ENCODE measurements at places on chromosomes 3 and 15.

- no peak for DNase-seq
Measured at GRCh38 chr15:38378161-38378560, 75.8 kb upstream of the FAM98B start.

GRCh38 chr3:124410471-124410870, 319.8 kb upstream of the UMPS start:
- DNase-seq, result no peak

DNA sequence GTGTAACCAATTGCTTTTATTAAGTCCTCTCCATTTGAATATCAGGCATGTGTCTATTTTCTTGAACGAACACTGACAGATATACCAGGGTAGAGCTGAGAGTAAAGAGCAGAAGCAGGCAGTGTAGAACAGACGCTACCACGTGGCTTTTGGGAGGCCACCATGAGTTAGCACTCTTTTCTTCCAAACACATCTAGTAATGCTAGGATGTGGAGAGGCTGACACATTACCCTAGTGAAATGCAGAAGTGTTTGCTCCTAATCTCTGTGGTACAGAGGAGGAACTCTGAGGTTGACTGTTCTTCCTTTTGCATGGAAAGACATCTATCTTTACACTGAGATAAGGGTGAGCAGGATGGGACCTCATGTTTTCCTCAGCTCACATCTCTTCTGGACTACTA, 216.3 kb downstream of the SATB1 start:
- DNase-seq, result no peak

DNA sequence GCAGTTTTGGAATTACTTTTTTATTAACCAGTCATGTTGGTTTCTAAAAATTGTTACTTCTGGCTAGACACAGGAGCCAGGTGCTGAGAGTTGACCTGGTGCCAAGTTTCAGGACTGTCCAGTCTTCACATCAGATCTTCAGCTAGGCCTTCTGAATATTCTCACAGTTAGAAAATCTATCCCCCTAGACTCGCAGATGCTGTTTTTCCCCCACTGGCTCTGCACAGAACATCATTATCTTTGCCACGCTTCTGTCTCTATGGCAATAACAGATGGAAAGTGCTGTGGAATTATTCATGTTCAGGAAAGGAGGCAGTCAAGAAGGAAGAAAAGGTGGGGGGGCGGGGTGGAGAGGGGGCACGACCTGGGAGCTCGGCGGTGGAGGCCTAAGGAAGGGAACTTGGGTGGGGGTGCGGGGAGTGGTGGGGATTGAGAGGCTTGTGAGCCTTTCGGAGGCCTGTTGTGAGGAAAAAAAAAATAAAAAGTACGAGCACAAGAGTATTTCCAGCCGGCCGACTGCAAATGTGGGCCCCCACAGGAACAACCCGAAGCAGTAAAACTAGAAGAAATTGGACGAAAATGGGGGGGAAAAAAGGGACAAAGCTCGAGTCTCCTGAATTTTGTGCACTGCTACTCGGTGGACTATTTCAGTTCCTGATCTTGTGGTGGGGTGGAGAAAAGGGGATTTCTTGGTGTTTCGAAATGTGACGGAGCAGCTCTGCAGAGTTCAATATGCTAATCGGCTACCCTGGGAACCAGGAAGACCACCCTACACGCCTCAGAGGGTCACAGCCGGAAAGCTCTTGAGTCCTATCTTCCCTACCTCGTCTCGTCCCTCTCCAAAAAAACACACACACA, 1.5 kb upstream of the SKIL start:
- DNase-seq, result no peak

GRCh38 chr15:84831613-84832012, 14.5 kb downstream of the ALPK3 start:
- DNase-seq, result no peak

DNA sequence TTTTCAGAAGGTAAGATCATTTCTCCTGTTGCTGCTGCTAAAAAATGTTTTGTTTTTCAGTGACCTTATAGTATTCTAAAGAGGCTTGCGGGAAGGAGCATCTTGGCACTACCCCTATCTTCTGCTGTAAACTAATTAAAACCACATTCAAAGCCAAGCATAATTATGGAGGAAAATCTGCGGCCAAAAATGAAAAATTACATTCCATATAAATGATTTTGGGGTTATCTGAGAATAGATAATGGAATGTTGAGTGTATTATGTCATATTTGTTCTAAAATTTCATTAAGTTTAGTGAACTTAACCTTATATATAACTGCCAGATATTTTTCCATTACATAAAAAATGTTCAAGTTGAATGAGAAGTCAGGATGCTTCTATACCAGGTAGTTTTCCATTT, 170.4 kb upstream of the TMC3 start:
- no peak for DNase-seq

DNA sequence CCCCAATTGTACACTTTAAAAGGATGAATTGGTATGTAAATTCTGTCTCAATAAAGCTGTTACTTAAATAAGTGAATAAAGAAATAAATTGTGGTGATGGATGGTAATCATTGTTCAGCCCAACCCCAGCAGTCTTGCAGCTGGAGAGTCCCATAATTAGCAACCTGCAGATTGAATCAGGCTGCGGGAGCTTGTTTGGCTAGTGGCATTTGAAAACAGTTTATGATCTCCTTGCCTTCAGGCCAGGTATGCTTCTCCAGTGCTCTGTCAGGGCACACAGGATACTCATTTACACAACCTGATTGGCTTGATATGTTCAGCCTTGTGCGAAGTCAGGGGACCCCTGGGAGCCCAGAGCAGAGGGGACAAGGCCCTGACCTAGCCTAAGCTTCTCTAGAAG, 16.5 kb upstream of the TSEN2 start:
- DNase-seq, result no peak

GRCh38 chr15:66997212-66997611, 68.2 kb upstream of the SMAD3 start:
- DNase-seq, result no peak

DNA sequence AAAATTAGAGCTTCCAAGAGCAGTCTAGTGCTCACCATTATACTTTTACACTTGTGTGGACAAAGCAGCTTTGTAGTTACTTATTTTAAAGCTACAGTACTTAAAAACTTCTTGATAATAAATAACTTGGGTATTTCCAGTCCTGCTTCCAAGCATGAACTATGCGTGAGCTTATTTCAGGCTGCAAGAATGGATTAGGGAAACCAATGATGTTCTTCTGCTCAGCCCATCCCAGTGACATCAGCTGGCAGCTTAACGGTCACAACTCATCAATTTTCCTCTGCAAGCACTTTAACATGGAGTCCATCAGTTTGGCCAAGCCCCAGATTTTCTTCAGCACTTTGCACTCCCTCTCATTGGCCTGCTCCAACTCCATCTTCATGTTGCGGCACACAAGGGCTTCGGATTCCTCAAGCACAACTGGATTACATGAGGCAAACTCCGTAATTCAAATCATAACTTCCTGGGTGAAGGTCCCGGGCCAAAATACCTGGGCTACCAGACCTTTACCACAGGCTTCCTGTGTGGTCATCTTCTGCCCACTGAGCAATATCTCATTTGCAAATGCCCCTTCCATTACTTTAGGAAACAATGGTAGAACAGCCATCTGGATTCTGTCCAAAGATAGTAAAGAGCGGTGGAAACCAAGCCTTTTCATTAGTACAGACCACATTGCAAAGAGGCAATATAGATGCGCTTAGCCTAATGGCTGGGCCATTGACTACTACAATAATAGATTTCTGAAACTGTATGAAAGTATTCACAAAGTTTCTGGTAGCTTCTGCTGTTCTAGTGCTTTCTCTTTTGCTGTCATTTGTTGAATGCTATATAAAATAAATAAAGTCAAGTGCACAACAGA, 87.5 kb upstream of the DAZL start:
- no peak for DNase-seq

GRCh38 chr15:79994615-79995014, 23.6 kb upstream of the BCL2A1 start:
- no peak for DNase-seq

GRCh38 chr15:93185796-93186195, 96.8 kb upstream of the RGMA start:
- no peak for DNase-seq

GRCh38 chr3:10219737-10220136, 28.5 kb upstream of the TATDN2 start:
- no peak for DNase-seq

GRCh38 chr3:53255423-53255774, 423 bp downstream of the TKT start:
- peak; percentile 20 for DNase-seq

DNA sequence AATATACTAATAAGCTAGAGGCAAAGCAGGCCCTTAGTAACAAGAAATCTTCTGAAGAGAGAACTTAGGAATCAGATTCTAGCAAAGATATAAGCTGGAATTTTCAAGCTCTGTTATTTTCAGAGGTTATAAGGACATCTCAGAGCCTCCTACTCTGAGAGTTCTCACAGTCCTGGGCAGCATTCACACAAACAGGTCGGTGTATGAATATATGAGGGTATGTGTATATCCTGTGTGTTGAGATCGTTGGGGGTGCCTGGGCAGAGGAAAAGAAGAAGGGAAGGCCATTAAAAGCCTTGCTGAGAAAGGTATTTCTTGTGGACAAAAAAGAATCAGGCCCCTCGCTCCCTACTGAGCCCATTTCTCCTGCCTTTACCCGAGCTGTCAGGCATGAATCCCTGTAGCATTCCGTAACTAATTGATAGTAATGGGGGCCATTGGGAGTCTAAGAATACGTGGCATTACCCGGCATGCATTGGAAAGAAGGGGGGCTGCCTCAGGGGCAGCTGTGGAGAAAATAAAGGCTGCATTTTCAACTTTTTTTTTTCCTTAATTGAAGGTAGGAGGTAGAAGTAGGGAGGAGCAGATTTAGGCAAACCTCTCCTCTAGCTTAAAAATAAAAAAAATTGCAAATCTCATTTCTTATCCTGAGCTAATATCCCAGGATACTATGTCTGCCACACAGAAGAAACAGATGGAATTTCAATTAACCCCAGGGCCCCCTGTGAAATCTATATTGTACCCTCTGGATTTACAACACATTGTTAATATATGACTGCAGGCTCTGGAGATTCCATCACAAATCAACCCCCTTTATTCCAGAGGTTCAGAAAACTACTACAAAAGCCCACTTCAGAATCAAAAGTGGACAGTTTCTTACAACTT, 103.8 kb downstream of the GTPBP8 start:
- no peak for DNase-seq

- DNase-seq, result no peak
Measured at GRCh38 chr15:57444877-57445513, 68.7 kb downstream of the CGNL1 start.

- DNase-seq, result no peak
Measured at GRCh38 chr15:64425221-64425620, 35.2 kb upstream of the ZNF609 start.

DNA sequence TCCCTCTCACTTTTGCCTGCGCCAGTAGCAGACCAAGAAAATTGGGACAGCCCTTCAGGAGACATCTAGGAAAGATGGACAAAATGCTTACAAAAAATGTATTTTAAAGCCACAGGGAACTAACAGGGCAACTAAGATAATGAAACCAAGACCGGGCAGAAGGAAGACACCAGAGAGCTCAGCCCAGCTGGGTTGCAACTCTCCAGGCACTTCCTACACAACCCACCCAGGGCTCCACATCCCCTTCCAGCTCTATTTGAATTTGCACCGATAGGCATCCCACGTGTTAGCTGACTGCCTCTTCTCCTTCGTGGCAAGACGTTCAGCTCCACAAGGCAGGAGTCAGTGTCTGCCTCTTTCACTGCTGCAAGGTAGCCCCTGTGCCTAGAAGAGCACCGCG, 6.6 kb upstream of the ATP10A start:
- DNase-seq, result no peak

DNA sequence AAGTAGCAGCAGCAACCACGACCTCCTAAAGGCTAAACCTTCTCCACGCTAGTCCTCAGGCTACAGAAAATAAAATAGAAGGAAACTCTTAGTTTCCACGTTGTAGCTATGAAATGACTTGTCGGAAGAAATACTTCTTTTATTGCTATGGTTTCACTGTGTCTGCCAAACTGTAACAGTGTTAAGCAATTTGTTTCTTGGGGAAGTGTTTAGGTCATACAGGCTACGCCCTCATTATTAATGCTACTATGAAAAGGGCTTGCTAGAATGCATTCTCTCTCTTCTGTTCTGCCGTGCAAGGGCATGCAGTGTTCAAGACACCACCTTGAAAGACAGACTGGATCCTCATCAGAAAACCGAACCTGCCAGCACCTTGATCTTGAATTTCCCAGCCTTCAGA, 462.7 kb downstream of the PLOD2 start:
- no peak for DNase-seq

DNA sequence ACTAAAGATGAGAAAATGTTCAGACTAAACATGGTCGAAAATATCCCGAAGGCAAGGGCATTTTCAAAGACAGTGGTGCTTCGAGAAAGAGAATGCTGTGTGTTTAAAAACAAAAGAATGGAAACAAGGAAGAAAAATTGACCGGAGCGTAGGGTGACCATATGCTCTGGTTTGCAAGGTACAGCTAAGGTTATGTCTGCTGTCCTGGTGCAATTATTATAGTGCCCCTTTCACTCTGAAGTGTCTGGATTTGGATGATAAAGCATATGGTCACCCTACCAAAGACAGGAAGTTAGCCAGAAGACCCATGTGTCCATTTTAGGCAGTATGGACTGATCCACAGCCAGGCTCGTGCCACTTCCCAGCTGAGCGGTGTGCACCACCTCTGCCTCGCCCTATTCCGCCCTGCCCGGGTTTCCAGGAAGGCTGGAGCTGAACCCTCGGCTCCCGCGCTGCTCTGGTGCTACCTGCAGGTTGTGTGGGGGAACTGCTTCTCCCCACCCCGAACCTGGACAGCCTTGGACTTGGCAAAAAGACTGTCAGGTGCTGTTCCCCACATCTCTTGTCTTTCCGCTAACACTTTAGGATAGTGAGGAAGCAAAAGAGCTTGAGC, 25.2 kb downstream of the GOLGA6D start:
- no peak for DNase-seq

- DNase-seq, result no peak
Measured at GRCh38 chr3:64186667-64187064, 38.6 kb downstream of the PRICKLE2 start.

- no peak for DNase-seq
Measured at GRCh38 chr15:64574301-64575017, 114.1 kb downstream of the ZNF609 start.

- DNase-seq, result no peak
Measured at GRCh38 chr3:79886204-79886603, 118.4 kb upstream of the ROBO1 start.

- DNase-seq, result no peak
Measured at GRCh38 chr3:46480491-46481195, 15.9 kb upstream of the LTF start.

- no peak for DNase-seq
Measured at GRCh38 chr3:146313031-146313745, 62.3 kb upstream of the PLSCR4 start.

- DNase-seq, result no peak
Measured at GRCh38 chr3:176633511-176633910, 563.8 kb downstream of the TBL1XR1 start.

- no peak for DNase-seq
Measured at GRCh38 chr15:25884370-25884769, 21.2 kb upstream of the ATP10A start.

DNA sequence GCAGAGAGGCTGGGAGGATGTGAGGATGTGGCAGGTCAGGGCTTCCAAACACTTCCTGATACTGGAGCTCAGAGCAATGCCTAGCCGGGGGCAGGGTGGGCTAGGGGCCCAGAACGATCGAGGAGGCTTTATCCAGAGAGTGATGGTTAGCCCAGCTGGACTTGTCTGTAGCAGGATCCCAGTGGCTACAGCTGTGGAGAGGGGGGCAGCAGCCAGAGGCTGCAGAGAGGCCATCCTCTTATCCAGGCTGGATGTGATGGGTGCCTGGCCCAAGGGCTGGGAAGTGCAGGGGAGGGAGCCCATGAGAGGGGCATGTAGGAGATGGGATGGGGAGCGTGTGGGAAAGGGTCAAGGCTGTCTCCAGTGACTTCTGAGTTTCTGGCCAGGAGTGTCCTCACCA, 4.6 kb downstream of the PARP3 start:
- DNase-seq, result no peak
